ENCODE measurements at places on chromosomes 1 and 21.
A peak's percentile ranks its signal among the peaks of the same experiment; 100 is the strongest.

DNA sequence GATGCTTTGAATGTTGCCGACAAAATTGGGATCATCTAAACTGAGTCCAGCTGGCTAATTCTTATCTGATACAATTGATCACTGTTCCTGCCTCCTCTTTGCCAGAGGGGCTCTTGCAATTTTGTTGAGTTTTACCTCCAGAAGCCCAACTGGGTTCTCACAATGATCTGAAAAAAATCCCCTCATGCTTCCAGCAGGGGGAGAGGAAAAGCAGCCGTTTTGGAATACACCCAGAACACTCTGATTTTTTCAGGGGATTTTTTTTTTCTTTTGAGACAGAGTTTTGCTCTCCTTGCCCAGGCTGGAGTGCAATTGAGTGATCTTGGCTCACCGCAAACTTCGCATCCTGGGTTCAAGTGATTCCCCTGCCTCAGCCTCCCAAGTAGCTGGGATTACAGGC, 13.9 kb upstream of the RERE start:
- DNase-seq, result no peak

DNA sequence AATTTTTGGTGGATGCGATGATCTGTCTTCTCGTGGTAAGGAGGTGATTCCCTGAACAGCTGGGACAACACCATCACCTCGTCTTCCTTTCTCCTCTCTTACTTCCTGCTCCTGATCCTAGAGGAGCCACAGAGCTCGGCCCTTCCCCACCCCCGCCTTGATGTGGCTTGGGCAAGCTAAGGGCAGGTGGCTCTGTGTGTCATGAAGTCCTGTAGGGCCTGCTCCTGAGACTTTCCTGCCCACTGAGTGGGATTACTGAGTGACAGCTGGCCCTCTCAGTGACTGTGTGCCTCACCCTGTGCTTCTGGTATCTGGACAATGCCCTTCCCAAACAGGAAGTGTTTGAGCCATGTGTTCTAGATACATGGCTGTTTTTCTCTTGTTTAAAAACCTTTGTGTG, 153.0 kb downstream of the KCNJ6 start:
- DNase-seq, result no peak

DNA sequence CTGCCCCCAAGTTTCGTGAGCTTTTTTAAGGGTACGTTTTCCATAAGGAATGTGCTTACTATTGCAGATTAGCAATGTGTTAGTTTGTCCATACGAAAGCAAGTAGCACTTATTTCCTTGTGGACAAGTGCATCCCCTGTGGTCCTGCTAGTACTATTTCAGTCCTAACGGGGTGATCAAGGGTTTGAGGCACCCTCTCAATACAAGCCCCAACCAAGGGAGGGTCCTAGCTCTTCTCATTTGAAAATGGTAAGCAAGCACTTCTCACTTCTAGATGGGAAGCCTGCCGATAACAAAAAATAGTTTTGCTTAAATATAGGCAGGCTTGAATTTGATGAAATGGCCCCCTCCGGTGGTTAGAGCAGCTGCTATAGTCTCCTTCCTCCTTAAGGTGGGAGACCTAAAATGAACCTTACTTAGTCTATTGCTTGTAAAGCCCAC, 64.0 kb upstream of the HMCN1 start:
- peak; percentile 19 for DNase-seq

- no peak for DNase-seq
These were observed 709.8 kb downstream of the LTN1 start for GRCh38 chr21:28282833-28283232.

DNA sequence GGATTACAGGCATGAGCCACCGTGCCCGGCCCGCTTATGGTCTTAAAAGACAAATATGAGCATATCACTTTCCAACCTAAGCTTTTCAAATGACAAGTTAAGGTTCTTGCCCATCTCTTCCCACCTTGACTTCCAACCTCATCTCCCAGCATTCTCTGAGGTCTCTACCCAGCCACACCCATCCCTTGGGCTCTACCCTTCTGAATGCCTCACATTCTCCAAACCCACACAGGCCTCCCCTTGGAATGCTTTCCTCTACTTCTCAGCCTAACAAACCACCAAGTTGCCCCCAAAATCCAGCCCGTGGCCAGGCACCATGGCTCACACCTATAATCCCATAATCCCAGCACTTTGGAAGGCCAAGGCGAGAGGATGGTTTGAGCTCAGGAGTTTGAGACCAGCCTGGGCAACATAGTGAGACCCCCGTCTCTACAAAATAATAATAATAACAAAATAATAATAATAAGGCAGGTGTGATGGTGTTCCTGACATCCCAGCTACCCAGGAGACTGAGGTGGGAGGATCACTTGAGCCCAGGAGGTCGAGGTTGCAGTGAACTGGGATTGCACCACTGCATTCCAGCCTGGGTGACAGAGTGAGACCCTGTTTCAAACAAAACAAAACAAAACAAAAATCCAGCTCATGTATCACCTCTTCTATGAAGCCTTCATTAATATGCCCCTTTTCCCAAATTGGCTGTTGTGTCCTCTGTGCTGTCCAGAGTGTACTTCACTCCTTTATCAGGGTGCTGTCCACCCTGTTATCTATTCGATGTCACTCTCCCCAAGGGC, 11.2 kb downstream of the DCST2 start:
- no peak for DNase-seq

GRCh38 chr1:93143136-93143535, 37.1 kb downstream of the TMED5 start:
- no peak for DNase-seq

DNA sequence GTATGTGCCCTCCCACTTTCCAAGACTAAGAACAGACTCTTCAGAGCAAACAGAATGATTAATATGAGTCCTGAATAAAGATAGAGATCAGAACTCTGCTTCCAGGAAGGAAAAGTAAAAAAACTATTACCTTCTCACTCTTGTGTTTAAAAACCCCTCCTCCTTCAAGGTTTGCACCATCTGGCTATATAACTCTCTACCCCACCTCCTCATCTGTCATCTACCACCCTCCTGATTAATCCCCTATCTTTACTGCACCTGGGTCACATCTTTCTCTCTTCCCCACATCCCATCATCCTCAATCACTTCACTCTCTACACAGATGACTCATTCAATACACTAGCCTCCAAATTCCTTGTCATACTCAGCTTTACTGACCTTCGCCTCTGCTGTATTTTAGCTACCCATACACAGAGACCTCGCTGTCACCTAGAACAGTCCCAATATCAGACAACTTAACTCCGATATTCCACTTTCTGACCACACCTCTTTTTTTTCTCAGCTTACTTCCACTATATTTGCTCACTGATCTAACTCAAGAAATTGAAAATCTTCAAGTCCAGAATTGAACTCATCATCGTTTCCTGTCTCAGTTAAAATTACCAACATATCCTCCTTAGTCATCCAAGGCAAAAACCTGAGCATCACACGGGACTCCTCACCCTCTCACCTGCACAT, 3.7 kb downstream of the SCMH1 start:
- no peak for DNase-seq

DNA sequence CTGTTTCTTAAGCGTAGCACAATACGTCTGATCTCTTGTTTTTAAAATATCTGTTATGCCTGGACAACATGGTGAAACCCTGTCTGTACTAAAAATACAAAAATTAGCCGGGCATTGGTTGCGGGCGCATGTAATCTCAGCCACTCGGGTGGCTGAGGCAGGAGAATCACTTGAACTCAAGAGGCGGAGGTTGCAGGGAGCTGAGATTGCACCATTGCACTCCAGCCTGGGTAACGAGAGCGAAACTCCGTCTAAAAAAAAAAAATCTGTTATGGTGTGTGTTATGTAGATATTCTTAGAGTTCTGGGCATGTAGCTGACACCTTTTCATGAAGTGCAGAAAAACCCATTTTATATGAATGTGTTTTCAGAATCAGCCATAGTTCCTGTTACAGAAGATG, 38.2 kb downstream of the RABGAP1L start:
- no peak for DNase-seq

DNA sequence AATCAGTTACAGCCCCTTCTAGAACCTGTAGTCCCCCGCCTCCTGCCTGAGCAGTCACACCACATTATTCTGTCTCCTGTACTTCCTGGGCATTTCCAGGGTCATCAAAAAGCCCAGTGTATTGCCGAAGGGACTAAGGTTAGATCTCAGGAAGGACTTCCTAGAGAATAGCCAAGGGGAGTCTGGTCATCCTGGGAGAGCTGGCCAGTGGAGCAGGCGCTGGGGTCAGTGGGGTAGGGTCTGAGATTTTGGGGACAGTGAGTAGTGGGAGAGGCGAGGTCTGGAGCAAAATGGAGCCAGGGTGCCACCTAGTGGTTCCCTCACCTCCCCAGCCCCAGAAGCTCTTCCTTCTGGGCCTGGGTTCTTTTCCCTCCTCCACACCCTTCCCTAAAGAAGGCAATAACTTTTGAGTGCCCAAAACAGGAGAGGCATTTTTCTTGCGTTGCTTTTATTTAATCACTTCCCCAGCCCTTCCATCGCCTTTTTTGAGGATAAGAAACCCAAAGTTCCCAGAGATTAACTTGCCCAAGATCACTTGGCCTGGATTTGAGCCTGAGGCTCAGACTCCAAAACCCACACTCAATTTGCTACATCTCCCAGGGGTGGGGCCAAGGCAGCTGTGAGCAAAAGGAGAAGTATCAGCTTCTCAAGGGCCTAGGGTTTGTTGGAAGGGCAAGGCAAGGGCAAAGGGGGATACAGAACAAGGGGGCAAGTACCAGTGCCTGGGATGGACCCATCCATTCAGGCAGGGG, 7.3 kb upstream of the PMVK start:
- peak; percentile 16 for DNase-seq

GRCh38 chr1:1540818-1541628, 599 bp upstream of the TMEM240 start:
- no peak for DNase-seq

DNA sequence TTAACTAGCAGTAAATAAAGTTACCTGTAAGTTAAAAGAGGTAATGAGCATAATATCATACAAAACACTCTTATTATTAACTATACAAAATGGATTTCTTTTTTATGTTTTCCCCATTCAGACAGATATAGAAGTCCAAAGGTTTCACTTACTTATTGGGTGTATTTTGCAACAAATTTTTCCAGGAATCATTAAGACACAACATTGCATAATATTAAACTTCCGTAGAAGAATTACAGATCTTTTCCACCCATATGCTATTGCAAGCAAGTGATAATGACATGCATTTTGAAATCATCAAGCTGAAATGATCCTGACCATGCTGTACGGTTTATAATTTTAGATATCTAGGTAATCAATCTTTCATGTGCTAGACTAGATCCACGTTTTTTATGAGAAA, 957.0 kb downstream of the NCAM2 start:
- DNase-seq, result no peak

DNA sequence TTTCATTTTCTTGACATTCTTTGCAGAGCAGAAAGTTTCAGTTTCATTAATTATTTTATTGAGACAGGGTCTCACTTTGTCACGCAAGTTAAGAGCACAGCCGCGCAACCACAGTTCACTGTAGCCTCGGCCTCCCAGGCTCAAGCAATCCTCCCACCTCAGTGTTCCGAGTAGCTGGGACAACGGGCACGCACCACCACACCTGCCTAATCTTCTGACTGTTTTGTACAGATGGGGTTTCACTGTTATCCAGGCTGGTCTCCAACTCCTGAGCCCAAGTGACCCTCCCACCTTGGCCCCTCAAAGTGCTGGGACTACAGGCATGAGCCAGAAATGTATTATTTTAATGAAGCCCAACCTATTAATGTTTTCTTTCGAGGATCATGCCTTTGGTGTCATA, 3.0 kb upstream of the SPATC1L start:
- DNase-seq, result no peak

GRCh38 chr1:1407636-1408318, 684 bp upstream of the MRPL20 start:
- no peak for DNase-seq
